ENCODE measurements at places on chromosomes 5 and 9.
A peak's percentile ranks its signal among the peaks of the same experiment; 100 is the strongest.

- no peak for DNase-seq
Observed at GRCh38 chr5:59180515-59180914, 597.6 kb downstream of the RAB3C start.

GRCh38 chr5:81288021-81288433 is 13.4 kb upstream of the ZCCHC9 start:
- no peak for DNase-seq

DNA sequence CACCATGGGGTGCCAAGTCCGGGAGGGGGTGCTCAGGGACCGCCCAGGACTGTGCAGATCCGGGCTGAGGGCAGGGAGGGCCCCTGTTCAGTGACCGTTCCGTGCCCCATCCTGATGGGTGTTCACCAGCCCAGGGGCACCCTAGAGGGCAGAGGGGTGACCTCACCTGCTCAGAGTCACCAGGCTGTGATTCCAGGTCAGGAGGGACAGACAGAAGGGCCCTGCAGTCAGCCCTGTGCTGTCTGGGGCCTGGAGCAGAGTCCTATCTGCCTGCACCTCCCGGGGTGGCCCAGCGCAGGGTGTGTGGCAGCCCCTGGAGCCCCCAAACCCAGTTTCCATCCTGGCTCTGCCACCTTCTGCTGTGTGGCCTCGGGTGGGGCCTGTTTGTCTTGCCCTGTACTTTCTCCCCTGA is 241.9 kb downstream of the PBX3 start:
- DNase-seq, result no peak

- no peak for DNase-seq
Observed at GRCh38 chr9:8036914-8037524, 237.4 kb upstream of the DMAC1 start.

DNA sequence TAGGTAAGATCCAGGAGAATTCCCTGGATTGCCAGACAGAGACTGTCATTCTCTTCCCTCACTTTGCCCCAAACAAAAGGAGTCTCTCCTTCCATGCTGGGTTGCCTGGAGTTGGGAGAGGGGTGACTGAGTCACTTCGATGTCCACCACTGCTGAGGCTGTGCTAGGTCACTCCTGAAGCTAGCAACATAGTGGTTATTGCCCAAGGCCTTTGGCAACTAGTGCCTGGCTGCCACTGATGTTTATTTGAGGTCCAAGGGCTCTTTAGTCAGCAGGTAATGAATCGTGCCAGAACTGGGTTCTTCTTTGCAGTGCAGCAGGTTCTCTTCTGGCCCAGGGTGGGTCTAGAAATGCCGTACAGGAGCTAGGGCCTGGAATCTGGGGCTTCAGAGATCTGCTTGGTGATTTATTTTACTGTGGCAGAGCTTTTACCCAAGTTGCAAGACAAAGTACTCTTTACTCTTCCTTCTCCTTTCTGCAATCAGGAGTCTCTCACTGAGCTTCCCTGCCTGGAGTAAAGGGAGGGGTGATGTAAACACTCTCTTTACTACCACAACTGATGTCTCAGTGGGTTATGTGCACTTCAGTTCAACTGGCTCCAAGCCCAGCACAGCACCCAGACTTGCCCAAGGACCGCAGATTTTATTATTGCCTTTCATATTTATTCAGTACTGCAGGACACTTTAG is 155.7 kb upstream of the SH3GL2 start:
- DNase-seq, result peak; percentile 37

DNA sequence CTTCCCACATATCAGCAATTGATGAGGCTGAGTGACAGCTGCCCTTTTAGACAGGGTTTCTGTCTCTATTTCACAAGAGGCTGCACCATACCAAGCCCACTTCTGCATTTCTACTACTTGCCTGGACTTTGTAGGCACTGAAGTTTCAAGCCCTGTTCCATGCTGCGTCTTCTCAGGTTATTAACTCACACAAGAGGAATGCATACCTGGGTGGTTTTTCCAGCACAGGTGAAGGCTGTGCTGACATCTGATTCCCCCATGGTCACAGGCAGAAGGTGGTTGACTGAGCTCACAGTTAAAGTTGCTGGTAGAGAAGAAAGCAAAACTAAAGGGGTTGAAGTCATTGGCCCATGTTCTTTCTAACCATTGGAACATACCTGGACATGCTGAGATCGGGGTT is 86.6 kb downstream of the MAMDC2 start:
- DNase-seq, result peak; percentile 16

- DNase-seq, result no peak
Observed at GRCh38 chr5:109852371-109853155, 162.8 kb downstream of the MAN2A1 start.

- no peak for DNase-seq
Observed at GRCh38 chr9:131610231-131610761, 65.0 kb downstream of the PRRT1B start.

DNA sequence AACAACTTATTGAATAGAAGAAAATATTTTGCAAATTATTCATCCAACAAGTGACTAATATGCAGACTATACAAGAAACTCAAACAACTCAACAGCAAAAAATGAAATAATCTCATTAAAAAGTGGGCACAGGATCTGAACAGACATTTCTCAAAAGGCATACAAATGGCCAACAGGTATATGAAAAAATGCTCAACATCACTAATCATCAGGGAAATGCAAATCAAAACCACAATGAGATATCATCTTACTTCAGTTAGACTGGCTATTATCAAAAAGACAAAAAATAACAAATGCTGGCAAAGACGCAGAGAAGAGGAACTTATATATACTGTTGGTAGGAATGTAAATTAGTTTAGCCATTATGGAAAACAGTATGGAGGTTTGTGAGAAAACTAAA is 1.8 kb upstream of the AMACR start:
- peak; percentile 42 for DNase-seq

DNA sequence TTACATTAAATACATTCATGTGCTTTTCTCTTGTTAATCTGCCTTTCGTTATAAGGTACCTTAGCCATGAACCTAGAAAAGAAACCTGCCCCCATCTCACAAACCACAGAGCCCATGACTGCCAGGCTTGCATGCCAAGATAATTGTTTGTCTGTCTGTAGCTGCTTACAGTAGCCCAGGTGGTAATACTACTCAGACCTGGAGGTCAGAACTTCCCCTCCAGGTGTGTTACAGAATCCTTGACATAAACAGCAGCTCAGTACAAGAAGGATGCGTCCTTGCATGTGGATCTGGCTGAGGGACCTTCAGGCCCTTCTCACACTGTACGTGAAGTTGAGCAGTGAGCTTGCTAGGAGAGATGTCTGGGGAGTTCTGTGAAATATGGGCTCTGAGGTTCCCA is 291.4 kb downstream of the CSNK1G3 start:
- DNase-seq, result no peak

DNA sequence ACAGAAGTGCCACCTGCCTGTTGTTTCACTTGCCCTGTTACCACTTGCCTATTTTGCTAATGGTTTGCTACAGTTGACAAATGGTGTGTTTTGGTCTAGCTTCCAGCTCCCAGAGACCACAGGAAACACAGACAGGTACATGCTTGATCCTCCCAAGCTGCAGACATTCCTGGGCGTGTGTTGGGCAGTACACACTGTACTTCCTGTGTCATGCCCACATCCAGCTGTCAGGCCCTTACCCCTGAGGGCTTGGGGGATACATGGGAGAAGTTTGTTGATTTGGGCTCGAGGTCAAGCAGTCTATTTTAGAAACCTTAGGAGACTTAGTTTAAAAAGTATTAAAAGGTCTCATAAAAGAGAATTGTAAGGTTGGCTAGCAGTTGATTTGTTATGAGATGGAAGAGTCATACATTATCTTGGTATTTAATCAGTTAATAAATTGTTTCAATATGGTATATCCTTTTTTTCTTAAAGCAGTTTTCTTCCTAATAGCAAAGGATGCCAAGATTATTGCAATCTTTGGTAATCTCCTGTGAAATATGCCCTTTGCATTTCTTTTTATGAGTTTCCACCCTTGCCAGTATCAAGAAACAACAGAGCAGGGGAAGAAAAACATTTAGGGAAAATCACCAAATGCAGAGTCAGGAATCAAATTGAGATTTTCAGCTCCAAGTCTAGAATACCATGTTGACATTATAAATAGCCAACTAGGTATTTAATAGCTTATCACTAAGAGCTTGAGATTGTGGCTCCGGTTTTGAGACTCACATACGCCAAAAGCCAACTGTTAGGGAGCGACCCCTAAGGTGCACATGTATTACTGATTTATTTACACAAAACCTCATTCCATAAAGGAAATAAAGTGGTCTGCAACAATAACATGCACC is 52.3 kb upstream of the CD180 start:
- DNase-seq, result peak; percentile 54

- no peak for DNase-seq
Observed at GRCh38 chr9:652914-653313, 188.6 kb upstream of the DMRT1 start.

- DNase-seq, result peak; percentile 72
Observed at GRCh38 chr5:133610489-133611356, 1.6 kb downstream of the FSTL4 start.

DNA sequence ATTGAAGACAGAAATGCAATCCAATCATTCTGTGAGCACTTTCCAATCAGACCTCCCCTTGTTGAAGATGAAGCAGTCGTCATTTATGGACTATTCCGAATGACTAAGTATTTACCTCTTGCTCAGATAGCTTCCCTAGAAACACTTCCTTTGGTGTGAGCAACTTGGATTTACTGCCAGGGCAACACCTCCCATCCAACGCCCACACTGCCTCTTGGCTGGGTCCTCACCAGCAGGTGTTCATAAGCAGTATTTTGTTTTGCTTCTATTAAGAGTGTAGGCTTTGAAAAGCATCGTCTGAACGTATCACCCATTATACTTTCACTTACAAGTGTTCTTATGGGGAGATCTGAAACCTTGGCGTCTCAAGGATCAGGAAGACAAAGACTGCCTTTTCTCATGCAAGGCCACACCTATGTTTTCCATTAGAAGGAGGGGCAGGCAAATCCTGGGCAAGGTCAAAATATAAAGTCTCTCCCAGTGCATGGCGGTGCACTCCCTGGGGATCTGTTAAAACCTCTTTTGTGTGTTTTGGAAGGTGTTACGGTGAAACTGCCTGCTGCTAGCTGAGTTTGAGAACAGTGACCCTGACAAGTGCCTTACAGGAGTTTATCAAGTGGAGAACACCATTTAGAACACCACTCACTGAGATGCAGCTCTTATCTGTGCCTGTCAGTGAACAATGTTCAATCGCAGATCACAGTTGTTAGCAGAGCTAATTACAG is 10.6 kb upstream of the MARCHF3 start:
- peak; percentile 79 for DNase-seq

- DNase-seq, result no peak
Observed at GRCh38 chr5:9456435-9457042, 89.3 kb downstream of the SEMA5A start.

DNA sequence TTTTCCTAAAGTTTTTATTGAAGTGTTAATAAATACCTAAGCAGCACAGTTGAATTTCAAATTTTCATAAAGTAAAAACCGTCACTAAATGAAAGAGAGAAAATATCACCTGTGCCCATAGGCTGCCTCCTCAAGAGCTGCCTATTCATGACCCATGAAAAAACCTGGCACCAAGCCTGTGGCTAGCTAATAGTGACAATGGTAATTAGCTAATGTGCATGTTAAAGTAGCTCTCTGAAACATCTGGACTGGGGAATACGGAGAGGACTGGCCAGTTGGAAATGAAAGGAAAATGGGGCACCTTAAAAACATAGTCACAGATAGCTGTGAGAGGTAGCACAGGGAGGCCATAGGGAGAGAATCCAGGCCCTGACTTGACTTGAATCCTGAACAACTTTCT is 5.4 kb upstream of the GNE start:
- no peak for DNase-seq

- DNase-seq, result no peak
Observed at GRCh38 chr5:139717221-139717620, 69.1 kb downstream of the CXXC5 start.

- DNase-seq, result no peak
Observed at GRCh38 chr9:128043467-128043868, 23.7 kb downstream of the NAIF1 start.

- no peak for DNase-seq
Observed at GRCh38 chr5:76479281-76479680, 76.2 kb downstream of the IQGAP2 start.

GRCh38 chr5:32126691-32127090 is 47.4 kb downstream of the GOLPH3 start:
- no peak for DNase-seq

DNA sequence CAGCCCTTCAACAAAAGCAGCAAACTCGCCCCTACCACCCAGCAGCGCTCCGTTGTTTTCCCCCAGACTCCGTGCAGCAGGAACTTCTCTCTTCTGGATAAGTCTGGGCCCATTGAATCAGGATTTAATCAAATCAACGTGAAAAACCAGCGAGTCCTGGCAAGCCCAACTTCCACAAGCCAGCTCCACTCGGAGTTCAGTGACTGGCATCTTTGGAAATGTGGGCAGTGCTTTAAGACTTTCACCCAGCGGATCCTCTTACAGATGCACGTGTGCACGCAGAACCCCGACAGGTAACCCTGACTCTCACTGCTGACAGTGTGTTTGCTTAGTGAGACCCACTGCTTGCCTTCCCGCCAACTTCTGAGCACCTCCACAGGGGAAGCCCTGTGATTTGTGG is 81.8 kb downstream of the PRDM6 start:
- DNase-seq, result no peak

DNA sequence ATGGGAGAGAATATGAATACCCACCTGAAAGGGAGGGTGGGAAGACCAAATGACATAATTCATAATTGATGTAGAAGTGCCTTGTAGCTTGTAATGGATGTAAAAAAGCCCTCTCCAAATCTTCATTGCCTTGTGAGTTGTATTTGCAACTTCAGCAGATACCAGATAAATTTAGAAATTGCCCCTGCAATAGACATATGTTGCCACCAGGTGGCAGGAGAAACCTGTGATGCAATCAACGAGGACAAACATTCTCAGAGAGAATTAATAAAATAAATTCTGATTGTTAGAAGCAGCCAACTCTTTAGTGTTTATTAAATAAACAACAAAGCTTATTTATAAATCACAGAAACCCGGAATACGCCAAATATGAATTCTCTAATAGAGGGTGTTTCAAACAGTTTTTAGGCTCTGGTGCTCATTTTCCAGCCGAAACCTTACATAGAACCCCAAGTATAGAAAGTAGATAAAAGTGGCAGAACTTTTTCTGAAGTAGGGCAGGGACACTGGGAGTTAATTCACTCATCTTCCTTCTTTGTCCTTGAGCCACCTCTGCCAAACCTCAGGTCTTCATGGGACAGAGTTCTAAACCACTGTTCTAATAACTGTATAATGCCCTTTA is 147.8 kb downstream of the TMEM38B start:
- DNase-seq, result peak; percentile 73

GRCh38 chr5:10740384-10740783 is 20.6 kb downstream of the DAP start:
- DNase-seq, result no peak

GRCh38 chr5:173781816-173782670 is 106.1 kb upstream of the CPEB4 start:
- peak; percentile 75 for DNase-seq
